ENCODE measurements at places on chromosomes 11 and 22.

DNA sequence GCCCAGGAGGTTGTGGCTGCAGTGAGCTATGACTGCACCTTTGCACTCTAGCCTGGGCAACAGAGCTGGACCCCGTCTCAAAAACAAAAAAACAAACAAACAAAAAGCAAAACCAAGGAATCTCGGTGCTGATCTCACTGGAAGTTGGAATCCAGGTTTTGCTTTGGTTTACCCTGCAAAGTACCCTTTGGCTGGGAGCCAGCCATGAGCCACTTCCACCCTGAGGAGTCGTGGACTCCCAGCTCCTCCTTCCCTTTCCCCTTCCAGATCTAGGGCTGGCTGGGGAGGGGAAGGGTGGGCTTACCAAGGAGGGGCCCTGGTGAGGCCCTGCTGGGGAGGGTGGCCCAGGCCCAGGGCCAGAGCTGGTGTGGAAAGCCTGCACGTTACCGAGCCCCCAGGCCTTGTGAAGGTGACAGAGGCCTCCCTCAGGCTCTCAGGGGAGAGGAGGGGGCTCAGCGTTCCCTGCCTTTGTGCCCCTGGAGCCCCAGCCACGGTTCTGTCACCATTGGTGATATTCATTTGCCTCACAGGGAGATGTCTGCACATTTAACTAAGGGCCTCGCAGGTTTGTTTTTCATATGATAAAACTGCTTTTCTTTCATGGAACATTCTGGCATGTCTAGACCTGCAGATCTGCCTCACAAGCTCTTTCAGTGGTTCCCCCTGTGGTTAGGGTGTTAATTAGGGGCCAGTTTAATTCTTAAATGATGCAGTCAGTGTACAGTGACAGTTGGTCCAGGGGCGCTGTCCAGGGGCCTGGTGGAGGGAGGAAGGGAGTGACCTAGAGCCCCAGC is 29.0 kb downstream of the FBLN1 start:
- DNase-seq, result peak; percentile 1

DNA sequence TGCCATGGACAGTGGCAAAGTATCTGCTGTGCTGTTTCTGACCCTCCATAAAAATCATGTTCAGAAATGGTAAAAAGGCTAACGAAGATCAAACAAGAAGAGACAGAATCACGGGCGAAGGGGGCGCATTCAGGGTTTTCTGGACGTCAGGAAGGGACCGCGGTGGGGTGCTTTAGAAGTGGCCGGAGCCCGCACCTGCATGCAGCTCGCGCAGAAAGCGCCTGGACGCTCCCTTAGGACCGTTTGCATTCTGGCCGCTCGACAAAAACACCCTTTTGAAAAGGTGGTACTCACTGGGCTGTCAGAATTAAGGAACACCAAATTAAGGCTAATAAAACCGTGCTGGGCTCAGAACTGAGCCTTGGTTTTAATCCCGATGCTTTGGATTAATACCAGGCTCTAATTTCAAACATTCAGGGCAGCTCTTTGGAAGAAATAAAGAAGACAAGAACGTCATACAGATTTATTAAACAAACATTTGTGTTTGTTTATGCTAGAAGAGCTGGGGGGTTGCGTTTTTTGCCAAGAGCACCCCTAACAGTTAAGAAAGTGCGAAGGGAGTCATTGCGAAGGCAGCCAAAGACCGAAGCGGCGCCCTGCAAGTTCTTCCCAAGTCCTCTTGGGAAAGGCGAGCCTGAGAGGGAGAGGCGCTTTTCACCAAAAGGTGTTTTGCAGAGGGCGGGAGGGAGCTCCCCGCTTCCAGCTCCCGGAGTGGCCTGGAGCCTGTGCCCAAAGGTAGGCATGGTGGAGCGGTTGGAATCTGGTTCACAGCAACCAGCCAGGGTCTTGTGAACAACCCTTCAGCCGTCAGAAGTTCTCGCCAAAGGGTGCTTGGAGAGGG is 47.7 kb upstream of the DBX1 start:
- no peak for DNase-seq

DNA sequence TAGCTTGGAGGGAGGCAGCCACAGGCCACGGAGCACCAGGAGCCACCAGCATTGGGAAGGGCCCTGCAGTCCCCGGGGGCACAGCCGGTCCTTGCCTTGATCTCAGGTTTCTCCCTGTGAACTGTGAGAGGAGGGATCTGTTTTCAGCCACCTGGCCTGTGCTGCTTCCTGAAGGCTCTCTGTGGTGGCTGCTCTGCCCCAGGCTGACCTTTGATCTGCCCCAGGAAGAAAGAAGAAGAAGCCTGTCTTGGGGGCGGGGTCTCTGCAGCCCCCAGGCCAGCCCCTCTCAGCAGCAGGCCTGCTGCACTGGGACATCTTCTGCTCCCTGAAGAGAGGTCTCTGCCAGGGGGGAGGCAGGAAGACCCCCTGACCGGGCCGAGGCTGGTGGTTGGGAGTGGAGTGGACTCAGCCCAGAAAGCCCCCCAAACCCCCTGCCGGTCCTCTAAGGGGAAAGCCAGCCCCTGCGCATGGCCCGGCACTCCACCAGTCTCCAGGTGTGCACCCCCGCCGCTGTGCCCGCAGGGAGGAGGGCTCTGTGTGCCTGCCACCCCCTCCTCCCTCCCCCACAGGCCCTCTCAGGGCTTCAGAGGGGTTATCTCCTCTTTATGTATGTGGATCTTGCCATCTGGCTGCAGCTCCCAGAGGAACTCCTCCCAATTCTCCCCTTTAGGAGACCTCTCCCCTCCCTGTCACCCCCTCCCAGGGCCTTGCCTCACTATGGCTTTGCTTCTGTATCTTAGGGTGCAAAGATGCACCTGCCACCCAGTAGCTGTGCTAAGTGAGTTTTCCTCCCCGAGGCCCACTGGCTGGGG is 675.3 kb downstream of the BRD1 start:
- no peak for DNase-seq

GRCh38 chr11:78397398-78397797 is 20.2 kb downstream of the GAB2 start:
- no peak for DNase-seq

DNA sequence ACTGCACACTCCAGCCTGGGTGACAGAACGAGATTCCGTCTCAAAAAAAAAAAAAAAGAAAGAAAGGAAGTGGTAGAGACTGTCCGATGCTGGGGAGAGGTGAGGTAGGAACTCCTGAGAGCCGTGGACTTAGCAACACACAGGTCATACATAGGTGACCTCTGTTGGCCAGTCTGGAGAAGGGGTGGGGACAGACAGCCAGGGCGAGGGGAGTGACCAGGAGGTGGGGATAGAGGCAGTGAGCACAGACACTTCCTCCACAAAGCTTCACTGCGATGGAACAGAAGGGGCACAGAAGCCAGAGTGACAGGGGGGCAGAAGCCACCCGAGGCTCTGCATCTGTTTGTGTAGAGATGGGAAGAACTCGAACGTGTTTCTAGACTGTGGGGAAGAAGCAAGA is 47.1 kb downstream of the MYH9 start:
- DNase-seq, result no peak

- no peak for DNase-seq
These were observed 1.4 kb downstream of the OR52N2 start for GRCh38 chr11:5809905-5810795.

GRCh38 chr11:33716243-33716642 is 15.6 kb upstream of the C11orf91 start:
- peak; percentile 12 for DNase-seq

GRCh38 chr11:69204246-69204940 is 48.7 kb downstream of the SMIM38 start:
- no peak for DNase-seq

DNA sequence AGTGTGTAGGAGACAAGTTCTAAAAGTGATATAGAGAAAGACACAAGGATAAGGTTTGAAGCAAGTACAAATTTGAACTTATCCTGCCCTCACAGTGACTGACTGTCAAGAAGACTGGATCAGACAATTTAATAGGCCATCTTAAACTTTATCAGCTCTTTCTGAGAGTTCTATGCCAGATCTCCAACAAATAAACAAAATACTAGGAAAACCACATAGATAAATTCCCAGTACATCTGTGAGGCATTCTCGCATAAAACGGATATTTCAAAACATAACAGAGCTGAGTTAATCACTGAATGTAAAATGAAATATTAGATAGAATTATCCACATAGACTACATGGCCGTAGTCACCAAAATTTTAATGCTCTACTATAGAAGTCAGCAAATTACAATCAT is 120.9 kb upstream of the LUZP2 start:
- no peak for DNase-seq
